ENCODE measurements at places on chromosomes 13 and 19.

DNA sequence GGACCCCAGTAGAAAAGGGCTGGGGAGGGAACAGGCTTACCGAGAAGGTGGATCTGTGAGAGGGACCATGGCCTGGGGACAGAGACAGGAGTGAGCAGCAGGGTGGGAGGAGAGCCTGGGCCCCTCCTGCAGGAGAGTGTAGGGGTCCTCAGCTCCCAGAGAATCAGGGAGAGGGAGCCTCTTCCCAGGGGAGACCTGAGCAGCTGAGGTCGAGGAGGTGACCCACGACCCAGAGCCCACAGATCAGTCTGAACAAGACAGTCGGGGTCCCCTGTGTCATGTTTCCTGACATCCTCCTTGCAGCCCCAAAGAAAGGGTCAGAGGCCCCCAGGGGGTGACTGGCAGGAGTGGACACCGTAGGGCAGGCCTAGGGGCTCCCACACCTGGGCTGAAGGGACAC lies 6.7 kb downstream of the CEACAM4 start:
- DNase-seq, result no peak

- no peak for DNase-seq
Measured at GRCh38 chr19:17454576-17455071, 6.1 kb downstream of the NXNL1 start.

- no peak for DNase-seq
Measured at GRCh38 chr19:20276011-20276731, 109.2 kb downstream of the ZNF486 start.

DNA sequence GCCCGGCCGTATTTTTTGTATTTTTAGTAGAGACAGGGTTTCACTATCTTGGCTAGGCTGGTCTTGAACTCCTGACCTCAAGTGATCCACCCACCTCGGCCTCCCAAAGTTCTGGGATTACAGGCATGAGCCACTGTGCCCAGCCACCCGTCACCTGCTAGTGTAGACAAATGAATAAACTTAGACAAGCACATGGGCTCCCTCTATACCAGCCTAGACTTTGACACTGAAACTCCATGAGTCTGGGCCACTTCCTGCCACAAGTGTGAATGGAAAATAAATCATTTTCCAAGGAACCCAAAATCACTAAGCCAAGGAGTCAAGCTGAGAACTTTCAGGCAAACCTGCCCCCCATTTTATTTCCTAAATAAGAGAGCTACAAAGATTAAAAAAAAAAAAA lies 27.0 kb upstream of the TPT1 start:
- no peak for DNase-seq

- no peak for DNase-seq
Measured at GRCh38 chr19:44593294-44593693, 20.1 kb upstream of the IGSF23 start.

- peak; percentile 70 for DNase-seq
Measured at GRCh38 chr19:45863840-45864628, at the start of gene FOXA3. FOXA3 (plus strand) TSS chr19:45864326; CDS start chr19:45864457, 131 bp downstream.

DNA sequence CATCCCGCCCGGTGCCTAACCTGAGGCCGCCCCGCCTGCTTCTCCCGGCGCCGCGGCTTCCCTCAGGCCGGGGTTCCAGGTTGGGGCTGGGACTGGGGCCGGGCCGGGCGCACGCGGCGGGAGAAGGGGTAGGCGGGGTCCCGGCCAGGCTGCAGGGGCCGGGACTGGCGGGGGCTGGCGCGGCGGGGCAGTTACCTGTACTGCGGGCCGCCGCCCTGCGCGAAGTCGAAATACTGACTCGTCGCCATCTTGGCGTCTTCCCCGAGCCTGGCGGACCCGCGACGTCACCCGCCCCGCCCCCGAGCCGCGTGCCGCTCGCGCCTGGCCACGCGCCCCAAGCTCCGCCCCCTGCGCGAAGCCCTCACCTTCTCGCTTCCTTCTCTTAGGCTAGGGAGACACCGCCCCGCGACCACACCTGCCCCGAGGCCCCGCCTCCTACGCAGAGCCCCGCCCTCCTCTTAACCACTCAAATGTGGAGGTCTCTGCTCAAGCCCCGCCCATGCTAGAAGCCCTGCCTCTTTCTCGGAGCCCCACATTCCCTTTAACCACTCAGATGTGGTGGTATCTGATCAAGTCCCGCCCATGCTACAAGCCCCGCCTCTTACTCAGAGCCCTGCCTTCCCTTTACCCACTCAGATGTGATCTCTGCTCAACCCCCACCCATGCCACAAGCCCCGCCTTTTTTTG lies at the start of gene ZFR2:
Gene ZFR2 (minus strand): TSS at position 269 of the 687 bp plus-strand sequence. CDS start 21 bp downstream, at position 248.
- peak; percentile 24 for DNase-seq

GRCh38 chr13:35994131-35994966 lies 136.8 kb downstream of the DCLK1 start:
- DNase-seq, result no peak

DNA sequence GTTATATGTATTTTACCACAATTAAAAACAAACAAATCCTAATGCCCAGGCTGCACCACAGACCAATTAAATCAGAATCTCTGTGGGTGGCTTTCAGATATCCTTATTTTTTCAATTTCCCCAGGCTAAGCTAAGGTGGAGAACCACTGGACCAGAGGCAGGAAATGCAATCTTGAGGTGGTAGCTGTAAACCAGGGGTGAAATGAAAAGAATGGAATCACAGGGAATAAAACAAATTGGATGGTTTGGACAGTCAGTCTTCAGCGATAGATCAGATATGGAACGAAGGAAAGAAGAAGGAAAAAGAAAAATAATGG lies 215.4 kb downstream of the KCNRG start:
- no peak for DNase-seq

- DNase-seq, result no peak
Measured at GRCh38 chr19:21028969-21029268, 8.5 kb downstream of the ZNF430 start.

DNA sequence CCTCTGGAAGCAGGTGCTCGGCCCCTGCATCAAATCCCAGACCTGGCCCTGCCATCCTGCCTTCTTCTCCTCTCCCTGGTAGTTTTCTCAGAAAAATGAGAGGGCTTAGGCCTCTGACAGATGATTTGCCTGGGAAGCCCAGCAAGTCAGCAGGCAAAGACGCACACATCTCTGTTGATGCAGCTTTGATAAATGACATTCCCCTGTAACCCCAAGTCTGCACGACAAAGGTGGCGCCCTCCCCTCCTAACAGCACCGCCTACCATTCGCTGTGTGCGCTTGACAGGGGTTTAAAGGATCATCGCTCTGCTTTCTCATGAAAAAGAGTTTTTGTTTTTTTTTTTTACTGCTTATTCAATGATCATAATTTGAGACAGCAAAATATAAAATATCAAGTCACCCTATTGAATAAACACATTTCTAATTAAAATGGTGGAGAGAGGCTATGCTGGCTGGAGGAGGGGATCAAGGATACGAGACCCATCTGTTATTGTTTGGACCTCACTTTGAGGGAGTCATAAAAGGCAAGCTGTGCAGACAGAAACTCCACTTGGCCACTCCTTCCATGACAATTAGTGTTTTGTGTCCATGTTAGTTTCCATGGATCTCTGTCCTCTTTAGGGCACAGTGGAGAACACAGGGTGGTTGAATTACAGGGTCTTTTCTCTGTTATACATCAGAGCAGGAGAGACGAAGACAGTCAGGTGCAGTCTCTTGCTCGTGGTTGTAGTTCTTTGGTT lies 126.1 kb downstream of the FGF9 start:
- no peak for DNase-seq

DNA sequence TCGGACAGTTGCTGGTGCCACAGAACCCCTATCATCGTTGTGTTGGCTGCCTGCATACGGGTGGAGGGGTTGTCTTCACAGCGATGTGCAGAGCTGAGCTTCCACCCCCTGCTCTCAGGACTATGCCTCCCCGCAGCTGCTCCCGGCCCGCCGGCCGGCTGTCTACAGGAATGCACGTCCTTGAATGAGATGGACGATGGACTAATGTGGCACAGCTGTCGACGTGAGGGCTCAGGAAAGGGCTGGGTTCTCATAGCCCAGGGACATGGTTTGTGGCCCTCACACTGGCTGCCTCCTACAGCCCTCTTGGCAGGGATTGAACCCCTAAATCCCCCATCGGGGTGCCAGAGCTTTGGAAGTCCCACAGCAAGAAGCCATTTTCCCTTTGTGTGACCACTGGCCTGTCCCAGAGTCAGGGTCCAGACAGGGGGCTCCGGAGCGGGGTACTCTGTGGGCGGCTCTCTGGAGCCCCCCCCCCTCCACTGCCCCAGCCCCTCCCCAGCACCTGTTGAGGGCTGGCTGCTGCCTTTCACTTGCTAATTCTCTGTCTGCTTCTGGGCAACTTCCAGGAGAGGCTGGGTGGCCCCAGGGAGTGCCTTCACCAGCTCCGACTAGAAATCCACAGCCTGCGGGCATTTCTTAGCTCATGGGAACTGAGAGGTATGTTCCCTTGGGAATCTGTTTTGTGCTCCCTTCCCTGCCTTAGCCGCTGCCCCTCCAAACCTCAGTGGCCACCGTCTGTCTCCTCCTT lies 40.2 kb downstream of the TSSK6 start:
- no peak for DNase-seq

GRCh38 chr13:112704308-112705145 lies 14.7 kb downstream of the ATP11A start:
- no peak for DNase-seq

DNA sequence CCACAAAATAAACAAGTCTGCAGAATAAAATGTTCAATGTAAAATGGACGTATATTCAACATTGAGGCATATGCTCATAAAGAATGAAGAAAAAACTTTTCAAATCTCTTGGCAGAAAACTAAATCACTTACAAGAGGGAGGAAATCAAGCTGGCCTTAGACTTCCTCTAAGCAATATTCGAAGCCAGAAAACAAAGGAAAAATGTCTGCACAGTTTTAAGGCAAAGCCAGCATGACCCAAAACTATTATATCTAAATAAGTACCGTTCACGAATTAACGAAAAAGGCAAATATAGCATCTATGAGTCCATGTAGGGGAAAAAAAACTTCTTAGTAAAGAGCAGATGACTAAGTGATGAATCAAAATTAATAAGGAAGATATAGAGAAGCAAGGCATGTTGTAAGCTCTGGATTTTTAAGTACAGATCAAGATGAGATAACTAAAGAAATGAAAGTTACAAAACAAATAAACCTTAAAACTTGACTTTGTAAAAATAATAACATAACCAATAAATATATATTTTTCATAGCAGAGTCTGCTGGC lies 101.3 kb downstream of the KCNRG start:
- DNase-seq, result no peak

DNA sequence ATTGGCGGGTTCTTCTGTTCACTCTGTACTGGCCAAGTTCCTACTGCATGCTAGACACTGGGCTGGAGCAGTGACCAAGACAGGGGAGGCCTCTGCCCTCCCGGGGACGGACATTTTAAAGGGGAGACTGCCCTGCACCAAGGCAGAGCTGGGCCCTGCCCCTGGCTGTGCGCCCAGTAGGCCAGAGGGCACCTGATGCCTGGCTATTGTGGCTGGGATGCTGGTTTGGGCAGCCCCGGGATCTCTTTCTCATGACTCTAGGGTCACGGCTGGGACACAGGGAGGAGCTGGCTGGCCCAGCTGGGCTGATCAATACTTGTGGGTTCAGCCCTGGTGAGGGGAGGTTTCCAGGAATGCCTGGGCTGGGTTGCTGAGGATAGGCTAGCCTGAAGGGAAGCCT lies 17.7 kb downstream of the LIPE start:
- no peak for DNase-seq

Data from CD4-positive, alpha-beta T cell treated with Interleukin-12 subunit alpha and Interleukin-12 subunit beta, for 1 hour (primary cell).